ENCODE measurements at places on chromosomes 6 and 20.
A peak's percentile ranks its signal among the peaks of the same experiment; 100 is the strongest.

- peak; percentile 51 for DNase-seq
Observed at GRCh38 chr6:35181933-35182612, 31.7 kb upstream of the SCUBE3 start.

GRCh38 chr6:40456390-40457013, 130.7 kb downstream of the LRFN2 start:
- no peak for DNase-seq

GRCh38 chr6:10355115-10355702, 59.7 kb downstream of the TFAP2A start:
- no peak for DNase-seq

GRCh38 chr6:139642346-139642745, 267.9 kb upstream of the CITED2 start:
- no peak for DNase-seq

- no peak for DNase-seq
Observed at GRCh38 chr6:157518397-157519250, 137.6 kb downstream of the ZDHHC14 start.

GRCh38 chr6:152981989-152982903, 595 bp downstream of the FBXO5 start:
- DNase-seq: no peak

Data from mesothelial cell of epicardium (in vitro differentiated cells).